HT1080 (cell line): ENCODE measurements at places on chromosomes 6 and 20. TPM values are rescaled to one million over a fixed set of nuclear protein-coding genes. Genes with fewer than 3 reads are reported as not detected.

The NR2E1 gene
- total RNA-seq = not detected in 2 replicates

The MYCT1 gene
- total RNA-seq = 0.56 and 1.8 TPM in 2 replicates

The RIPOR3 gene
- total RNA-seq = not detected in 2 replicates

The PLCB1 gene
- total RNA-seq = 4.6 and 7.2 TPM in 2 replicates

The LPIN3 gene
- total RNA-seq = 0.07 and 0.31 TPM in 2 replicates

The HLA-G gene
- not detected in 2 replicates for total RNA-seq

The LAMA2 gene
- total RNA-seq = 0.18 and 0.20 TPM in 2 replicates
